Breast epithelium (tissue), 4 donors: ENCODE measurements at places on chromosomes 4 and X. TPM values are rescaled to one million over a fixed set of nuclear protein-coding genes. Genes with fewer than 3 reads are reported as not detected.

DNA sequence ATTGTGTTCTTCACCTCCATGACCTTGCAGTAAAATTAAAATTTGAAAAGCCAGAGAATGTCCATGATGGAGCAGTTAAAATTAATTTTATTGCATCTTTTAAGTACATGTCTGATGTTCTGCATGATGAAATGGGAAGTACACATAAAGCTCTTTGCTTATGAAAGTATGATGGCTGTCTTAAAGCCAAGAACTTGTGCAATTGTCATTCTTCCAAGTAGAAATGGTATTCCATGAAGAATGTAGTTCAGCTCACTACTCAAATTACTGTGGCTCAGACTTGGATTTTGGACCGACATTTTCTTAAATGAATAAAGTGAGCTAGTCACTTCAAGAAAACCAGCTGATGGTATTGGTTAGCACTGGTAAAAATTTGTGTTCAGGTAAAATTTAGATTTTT, 161.7 kb upstream of the CXCL13 start:
- no peaks in the 10 kb centered on the region for H3K36me3 ChIP-seq
- H3K4me3 ChIP-seq = no peak overlapping the region
- H3K4me1 ChIP-seq = no peaks in the 10 kb centered on the region
- DNase-seq = no peak
- H3K27me3 ChIP-seq = no peaks in the 10 kb centered on the region

GRCh38 chr4:150315691-150316090, 237.4 kb downstream of the DCLK2 start:
- no peaks in the 10 kb centered on the region for H3K36me3 ChIP-seq
- no peaks in the 10 kb centered on the region for H3K27me3 ChIP-seq
- H3K27ac ChIP-seq = no peak overlapping the region
- no peak for DNase-seq
- no peaks in the 10 kb centered on the region for H3K4me1 ChIP-seq

DNA sequence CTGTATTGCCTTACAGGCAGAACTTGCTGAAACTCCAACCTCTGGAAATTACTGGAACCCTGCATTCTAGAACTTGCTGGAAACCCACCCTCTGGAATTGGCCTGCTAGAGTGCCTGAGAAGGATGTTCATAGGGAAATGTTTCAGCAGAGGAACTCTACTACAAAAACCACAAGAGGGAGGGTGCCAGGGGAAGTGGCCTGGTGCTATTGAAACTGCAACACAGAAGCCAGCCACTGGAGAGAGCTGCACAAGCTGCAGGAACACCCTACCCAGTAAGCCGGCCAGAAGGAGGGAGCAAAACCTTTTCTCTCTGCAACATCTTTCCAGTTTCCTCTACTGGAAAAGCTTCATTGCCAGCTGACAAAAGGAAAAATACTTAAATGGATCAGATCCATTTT, 2.5 kb upstream of the BRWD3 start:
- no peak overlapping the region for H3K27ac ChIP-seq
- H3K4me3 ChIP-seq = no peak overlapping the region
- H3K27me3 ChIP-seq = peaks cover 3% of the 10 kb centered on the region

- no peaks in the 10 kb centered on the region for H3K4me1 ChIP-seq
- no peak for DNase-seq
- peaks cover 24% of the 10 kb centered on the region for H3K27me3 ChIP-seq
- no peak overlapping the region for H3K4me3 ChIP-seq
- H3K36me3 ChIP-seq = no peaks in the 10 kb centered on the region
Measured at GRCh38 chrX:11298600-11298999, 5.4 kb downstream of the AMELX start.

DNA sequence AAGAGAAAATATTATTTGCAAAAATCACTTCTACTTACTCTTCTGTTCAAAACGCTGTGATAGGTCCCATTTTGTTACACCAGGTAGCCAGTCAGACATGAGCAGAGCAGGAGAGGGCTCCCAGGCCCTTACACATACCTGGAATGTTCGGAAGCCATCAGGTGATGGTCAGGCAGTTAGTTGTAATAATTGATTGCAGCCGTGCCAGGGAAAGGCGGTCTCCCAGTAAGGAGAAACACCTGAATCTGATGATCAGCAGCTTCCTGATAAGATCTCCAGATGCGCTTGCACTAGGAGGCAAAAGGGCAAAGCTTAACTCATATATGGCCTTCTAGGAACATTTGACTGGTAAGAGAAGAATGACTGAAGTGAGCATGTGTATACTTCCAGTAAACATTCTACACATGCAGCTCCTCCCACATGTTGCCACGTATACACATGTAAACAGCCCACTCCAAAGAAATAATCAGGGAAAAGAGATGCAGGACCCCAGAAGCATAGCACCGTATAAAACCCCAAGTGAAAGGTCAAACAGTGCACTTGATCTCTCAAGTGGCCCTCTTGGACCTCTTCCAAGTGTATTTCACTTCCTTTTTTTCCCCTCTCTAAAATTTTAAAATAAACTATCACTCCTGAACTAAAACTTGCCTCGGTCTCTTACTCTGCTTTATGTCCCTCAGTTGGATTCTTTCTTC, 1338.0 kb downstream of the FSTL5 start:
- no peaks in the 10 kb centered on the region for H3K36me3 ChIP-seq
- no peaks in the 10 kb centered on the region for H3K4me1 ChIP-seq
- no peaks in the 10 kb centered on the region for H3K27me3 ChIP-seq
- no peak for DNase-seq
- H3K4me3 ChIP-seq = no peak overlapping the region

DNA sequence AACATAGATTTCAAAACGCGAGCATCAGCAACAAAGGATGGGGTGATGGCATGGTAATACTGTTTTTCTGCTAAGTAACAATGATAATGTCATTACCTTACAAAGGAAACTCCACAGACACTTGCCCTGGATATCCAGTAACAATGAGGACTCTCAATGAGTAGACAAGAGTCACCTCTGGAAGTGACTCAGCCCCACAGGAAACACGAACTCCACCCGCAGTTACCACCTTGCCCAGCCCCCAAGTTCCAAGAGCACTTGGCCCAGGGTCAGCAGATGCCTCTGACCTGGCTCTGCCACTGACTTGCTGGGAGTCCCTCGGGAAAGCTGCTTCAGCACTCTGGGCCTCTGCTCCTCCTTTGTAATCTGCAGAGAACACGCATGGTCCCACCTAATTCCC, 110.3 kb upstream of the MAP3K15 start:
- no peak overlapping the region for H3K4me3 ChIP-seq
- H3K4me1 ChIP-seq = no peaks in the 10 kb centered on the region
- DNase-seq = no peak
- no peaks in the 10 kb centered on the region for H3K36me3 ChIP-seq
- H3K27ac ChIP-seq = no peak overlapping the region

GRCh38 chr4:24917076-24917856, 4.4 kb upstream of the CCDC149 start:
- no peak overlapping the region for H3K4me3 ChIP-seq
- DNase-seq = no peak
- H3K27me3 ChIP-seq = no peaks in the 10 kb centered on the region
- no peaks in the 10 kb centered on the region for H3K4me1 ChIP-seq
- no peaks in the 10 kb centered on the region for H3K36me3 ChIP-seq

- H3K36me3 ChIP-seq = no peaks in the 10 kb centered on the region
- no peak for DNase-seq
- H3K27ac ChIP-seq = no peak overlapping the region
- H3K4me3 ChIP-seq = no peak overlapping the region
- H3K27me3 ChIP-seq = no peaks in the 10 kb centered on the region
Measured at GRCh38 chr4:26342328-26343037, 21.7 kb downstream of the RBPJ start.

- H3K36me3 ChIP-seq = no peaks in the 10 kb centered on the region
- DNase-seq = no peak
- no peaks in the 10 kb centered on the region for H3K4me1 ChIP-seq
- no peak overlapping the region for H3K27ac ChIP-seq
- H3K4me3 ChIP-seq = no peak overlapping the region
- no peaks in the 10 kb centered on the region for H3K27me3 ChIP-seq
Measured at GRCh38 chr4:119206178-119206577, 6.3 kb upstream of the USP53 start.

DNA sequence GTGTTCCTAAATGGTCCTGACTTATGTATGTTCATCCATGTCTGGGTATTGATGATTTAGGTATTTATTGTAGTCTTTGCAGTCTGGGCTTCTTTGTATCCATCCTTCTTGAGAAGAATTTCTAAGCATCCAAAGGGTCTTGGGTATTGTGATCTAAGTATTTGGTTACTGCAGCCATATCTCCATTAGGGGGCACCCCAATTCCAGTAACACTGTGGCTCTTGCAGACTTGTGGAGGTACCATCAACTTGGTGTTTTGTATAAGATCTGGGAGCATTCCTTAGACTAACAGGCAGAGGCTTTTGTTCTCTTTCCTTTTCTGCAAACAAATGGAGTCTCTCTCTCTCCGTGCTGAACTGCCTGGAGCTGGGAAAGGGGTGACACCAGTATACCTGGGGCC, 113.7 kb upstream of the NEXMIF start:
- no peak overlapping the region for H3K4me3 ChIP-seq
- H3K4me1 ChIP-seq = no peaks in the 10 kb centered on the region
- H3K27me3 ChIP-seq = no peaks in the 10 kb centered on the region

- no peaks in the 10 kb centered on the region for H3K36me3 ChIP-seq
- H3K4me3 ChIP-seq = no peak overlapping the region
- no peaks in the 10 kb centered on the region for H3K4me1 ChIP-seq
- no peak overlapping the region for H3K27ac ChIP-seq
- H3K27me3 ChIP-seq = peaks cover 60% of the 10 kb centered on the region
Measured at GRCh38 chrX:39012621-39013111, 211.4 kb downstream of the MID1IP1 start.

DNA sequence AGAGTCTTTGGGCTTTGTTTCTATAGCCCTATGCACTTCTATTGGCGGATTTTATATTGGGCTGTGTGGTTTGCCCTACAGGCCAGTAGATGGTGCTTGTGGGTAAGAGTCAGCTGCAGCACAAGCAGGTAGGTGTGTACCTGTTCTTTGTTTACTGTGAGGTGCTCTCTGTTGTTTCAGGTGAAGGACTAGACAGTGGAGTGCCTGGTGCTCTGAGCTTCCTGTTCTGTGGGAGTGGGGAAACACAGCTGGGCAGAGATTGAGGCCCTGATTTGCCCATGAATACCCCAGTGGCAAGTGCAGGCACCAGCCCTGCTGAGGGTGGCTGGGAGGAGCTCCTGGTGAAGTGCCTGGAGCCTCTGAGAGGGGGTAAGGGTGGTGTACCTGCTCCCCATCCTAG, 26.3 kb upstream of the UCP1 start:
- H3K27me3 ChIP-seq = no peaks in the 10 kb centered on the region
- H3K27ac ChIP-seq = no peak overlapping the region
- H3K4me1 ChIP-seq = no peaks in the 10 kb centered on the region
- no peak for DNase-seq

- DNase-seq = no peak
- no peaks in the 10 kb centered on the region for H3K36me3 ChIP-seq
- H3K4me3 ChIP-seq = no peak overlapping the region
- H3K4me1 ChIP-seq = no peaks in the 10 kb centered on the region
- no peaks in the 10 kb centered on the region for H3K27me3 ChIP-seq
Measured at GRCh38 chr4:132767901-132768300, 381.2 kb upstream of the PCDH10 start.

TLR10 gene
- total RNA-seq = 1.3 TPM

TCEAL6 gene
- 2.6 TPM for total RNA-seq

GNRHR gene
- not detected for total RNA-seq

FMR1NB gene
- total RNA-seq = not detected

ATP2B3 gene
- not detected for total RNA-seq

SYTL4 gene
- 25.2 TPM for total RNA-seq

TMEM129 gene
- 41.6 TPM for total RNA-seq

OTC gene
- total RNA-seq = 1.4 TPM

STBD1 gene
- 24.0 TPM for total RNA-seq
